ENCODE measurements at places on chromosomes 11 and 22.

- DNase-seq = no peak
Measured at GRCh38 chr11:81655351-81655750, 1078.3 kb downstream of the FAM181B start.

- DNase-seq = no peak
Measured at GRCh38 chr11:80626721-80627120, 1185.9 kb upstream of the TENM4 start.

DNA sequence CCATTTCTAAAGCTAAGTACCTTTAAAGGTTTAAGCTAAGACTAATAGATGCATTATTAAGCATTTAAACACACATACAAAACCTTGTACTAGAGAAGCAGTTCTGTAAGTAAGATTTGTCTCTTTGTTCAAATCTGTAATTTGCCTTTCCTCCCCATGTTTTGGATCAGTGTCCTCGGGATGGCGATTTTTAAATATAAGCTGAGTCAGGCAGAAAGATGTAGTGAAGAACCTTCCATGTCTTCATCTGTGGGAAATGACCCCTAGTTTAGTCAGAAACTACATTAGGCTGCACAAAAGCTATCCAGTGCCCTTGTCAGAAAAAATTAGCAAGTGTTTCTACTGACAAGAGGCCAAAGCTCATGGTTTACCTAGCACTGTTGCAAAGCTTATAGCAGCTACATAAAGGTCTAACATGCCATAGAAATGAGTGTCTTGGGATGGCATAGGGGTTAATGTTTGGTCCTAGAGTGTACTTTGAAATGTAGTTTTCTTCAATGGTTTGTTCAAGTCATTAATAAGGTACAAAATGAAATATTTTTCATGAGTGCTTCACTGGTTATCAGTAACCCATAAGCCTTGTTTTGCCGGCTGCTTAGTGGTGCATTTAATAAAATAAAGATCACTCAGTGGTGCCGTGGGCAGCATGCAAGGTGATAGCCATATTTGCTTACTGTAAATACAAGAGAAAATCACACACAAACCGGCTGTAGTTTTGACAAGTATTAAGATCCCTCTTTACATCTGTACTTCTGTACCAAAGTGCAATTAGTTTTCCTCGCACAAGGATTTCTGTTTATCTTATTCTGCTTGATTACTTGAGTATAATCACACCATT is 139.8 kb downstream of the ELP4 start:
- DNase-seq = no peak

DNA sequence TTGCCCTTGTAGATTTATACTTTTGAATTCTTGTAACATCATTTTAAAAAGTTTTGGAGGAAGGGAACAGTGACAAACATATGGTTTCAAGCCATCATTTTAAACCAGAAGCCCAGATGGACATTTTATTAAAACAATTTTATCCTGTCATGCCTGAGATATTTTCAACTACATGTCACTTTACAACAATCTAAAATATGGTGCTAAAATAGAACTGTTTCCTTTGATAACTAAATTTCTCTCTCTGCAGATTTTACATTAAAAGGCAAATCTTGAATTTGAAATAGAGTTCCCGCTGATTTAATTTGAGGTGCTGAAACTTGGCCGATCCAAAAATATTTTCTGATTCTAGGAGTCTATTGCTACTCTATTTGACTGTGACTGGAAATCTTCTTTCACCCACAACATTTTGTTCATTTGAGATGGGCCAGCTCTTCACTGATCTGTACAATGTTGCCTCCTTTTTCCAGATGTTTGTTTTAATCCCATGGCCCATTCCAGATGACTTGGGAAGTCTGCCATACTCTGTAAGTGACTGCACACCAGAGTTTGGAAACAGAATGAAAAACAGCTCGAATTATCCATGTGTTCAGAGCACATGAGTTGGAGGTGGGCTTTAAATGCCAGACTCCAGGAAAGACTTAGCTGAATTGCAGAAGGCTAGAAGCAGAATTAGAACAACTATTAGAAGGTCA is 402.5 kb downstream of the TMEM135 start:
- DNase-seq = no peak

DNA sequence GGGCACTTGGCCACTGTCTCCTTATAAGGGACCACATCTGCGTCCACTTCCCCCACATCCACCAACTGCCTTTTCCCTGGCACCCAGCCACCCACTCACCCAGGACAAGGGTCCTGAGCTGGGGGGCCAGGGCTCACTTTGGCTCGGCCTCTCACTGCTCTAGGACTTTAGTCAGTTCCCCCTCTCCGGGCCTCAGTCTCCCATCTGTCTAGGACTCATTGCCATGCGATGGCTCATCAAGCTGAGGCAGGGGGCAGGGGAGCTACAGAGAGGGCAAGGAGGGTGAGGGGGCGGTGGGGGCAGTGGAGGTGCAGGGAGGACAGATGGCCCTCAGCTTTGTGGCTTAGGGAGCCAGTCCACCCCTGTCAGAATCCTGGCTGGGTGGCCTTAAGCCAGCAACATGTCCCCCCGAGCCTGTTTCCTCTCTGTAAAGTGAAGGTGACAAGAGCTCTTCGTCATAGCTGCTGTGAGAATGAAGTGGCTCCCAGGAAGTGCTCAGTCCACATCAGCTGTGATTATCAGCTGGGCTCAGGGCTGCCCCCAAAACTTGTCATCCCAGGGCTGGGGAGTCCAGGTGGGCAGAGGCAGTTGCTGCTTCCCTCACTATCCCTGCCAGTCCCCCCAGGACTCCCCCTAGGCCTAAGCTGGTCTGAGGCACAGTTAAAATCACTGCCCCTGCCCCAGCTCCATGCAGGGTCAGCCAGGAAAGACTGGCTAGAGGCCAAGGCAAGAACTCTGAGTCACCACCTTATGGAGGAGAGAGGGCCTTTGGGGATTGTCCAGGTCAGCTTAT is 14.9 kb downstream of the RAC2 start:
- DNase-seq = no peak

GRCh38 chr11:70631624-70632047 is 233.3 kb downstream of the CTTN start:
- no peak for DNase-seq

- DNase-seq = no peak
Measured at GRCh38 chr11:100789500-100789899, 102.4 kb downstream of the ARHGAP42 start.

GRCh38 chr11:60919956-60920355 is 4.3 kb upstream of the TMEM132A start:
- no peak for DNase-seq

DNA sequence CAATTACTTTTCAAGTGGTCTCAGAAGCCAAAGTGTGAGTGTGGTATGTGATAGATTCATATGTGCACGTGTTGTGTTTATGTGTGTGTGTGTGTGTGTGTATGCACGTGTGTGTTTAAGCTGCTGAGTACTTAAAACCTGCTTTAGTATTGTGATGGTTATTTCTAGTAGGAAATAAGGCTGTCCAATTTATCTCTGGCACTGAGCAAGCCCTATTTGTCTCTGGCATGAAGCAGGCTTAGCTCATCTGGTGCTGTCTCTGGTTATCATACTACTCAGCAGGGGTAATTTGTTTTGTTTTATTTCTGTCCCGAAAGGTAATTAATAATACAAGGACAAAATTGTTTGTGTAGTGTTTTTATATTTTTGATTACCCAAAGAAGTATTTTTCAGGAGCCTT is 333.7 kb downstream of the FAT3 start:
- no peak for DNase-seq

- no peak for DNase-seq
Measured at GRCh38 chr11:64485074-64485473, 105.9 kb upstream of the SLC22A12 start.

DNA sequence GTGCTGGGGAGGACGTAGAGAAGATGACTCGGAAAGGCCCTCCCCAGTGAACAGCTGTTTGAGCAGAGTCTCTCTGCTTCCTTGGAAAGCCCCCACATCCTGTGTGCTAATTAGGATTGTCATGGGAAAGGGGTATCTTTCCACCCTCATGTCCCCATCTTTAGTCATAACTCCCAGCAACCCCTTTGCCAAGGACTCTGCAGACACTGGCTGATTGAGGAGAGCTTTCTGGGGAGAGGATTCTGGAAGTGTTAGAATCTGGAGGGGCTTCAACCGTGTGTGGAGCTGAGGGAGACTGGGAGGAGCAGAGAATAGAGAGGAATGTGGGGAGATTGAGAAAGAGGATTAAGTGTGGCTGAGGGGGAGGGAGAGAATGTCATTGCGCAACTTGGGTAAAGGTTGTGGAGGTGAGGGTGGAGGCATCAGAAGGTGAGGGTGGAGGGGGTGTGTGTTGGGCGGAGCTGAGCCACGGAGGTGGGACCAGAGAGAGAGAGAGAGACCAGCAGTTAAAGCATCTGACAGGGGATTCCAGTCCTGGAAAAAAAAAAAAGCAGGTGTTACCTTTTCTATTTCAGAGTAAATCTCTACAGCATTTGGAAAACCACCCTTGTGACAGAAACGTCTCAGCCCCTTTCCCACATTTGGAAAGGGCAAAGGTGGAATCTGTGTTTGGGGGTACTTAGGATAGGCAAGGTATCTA is 2.2 kb downstream of the DTX4 start:
- no peak for DNase-seq

GRCh38 chr11:11807811-11808782 is 33.7 kb upstream of the USP47 start:
- no peak for DNase-seq

- DNase-seq = no peak
Measured at GRCh38 chr11:134756811-134757540, 344.9 kb upstream of the B3GAT1 start.

GRCh38 chr11:83192606-83193245 is 786 bp upstream of the ANKRD42 start:
- DNase-seq = no peak

DNA sequence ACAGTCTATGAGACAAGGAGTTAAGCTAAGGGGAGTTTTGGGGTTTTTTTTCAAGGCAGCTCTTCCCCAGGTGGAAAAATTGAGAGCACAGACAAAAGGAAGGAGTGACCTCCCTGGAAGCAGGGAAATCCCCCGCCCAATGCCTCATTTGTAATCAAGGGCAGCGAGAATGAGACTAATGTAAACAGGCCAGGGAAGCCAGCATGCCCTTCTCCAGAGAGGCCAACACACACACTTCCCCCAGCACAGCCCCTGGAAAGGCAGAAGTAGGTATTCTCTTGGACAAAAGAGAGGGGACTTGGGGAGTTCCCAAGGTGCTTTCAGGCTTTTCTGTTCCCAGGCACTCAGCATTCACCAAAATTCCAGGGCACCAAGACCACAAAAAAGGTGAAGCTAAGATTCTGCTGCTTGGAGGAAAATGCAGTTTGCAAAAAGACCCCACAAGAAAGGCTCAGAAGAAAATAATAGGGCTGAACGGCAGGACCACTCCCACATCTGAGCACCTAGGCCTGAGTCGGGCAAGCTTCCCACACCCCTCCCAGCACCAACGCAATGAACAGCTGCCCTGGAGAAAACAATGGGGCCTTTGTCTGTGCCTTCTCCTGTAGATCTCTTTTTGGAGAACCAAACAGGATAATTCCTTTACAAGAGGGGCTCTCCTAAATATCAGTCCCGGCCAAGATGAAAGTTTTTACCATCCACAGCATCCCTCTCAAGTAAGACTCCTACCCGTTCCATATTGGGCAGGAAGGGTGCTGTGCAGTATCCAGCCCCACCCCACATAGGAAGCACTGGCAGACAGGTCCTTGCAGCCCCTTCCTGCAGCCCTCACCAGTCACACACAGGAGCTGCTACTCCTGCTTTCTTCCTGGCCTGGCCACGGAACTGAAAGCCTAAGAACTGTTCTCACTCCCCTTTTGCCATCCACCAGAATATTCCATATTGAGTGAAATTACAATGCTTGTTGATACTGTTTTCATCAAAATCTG is 70.7 kb upstream of the AKIP1 start:
- DNase-seq = peak; percentile 19

GRCh38 chr11:32090545-32091370 is at the start of gene RCN1:
RCN1 (plus strand) TSS chr11:32091074; CDS start chr11:32091197, 123 bp downstream.
- peak; percentile 26 for DNase-seq

GRCh38 chr11:12793065-12793464 is 118.8 kb downstream of the TEAD1 start:
- no peak for DNase-seq

DNA sequence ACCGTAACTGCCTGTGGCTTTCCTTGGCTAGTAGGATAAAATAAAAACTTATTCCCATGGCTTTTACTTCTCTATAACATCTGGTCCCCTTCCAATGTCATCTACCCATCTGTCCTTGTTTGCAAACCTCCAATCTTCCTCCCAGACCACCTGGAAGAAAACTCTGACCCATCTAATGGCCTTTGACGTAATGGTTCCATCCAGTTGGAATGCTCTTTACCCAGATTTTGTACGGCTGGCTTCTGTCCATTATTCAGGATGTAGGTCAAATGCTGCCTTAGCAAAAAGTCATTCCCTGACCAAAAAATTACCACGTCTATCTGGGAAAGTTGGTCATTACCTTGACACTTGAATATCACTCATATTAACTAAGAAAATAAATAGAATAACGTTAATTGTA is 577.9 kb upstream of the ANO5 start:
- DNase-seq = no peak

- no peak for DNase-seq
Measured at GRCh38 chr22:31192513-31192912, 19.6 kb upstream of the LIMK2 start.

GRCh38 chr11:16261836-16262644 is 94.3 kb downstream of the SOX6 start:
- DNase-seq = no peak

- no peak for DNase-seq
Measured at GRCh38 chr11:71996946-71997345, 1.8 kb upstream of the IL18BP start.

DNA sequence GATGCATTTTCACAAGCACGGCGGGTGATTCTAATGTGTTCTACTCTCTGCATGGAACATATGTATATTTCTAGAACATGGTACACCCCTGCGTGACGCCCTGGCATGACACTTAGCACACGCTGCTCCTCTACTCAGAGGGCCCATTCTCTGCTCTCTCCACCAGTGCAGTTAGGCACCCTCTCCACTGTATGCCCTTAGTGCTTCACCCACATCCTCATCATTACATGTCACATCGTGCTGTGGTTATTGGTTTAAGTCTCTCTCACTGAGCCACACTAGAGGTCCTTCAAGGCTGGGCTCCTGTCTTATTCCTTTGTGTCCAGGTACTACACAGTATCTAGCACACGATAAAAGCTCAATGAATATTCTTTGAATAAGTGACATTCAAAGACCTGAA is 16.7 kb downstream of the TMPRSS13 start:
- DNase-seq = no peak

DNA sequence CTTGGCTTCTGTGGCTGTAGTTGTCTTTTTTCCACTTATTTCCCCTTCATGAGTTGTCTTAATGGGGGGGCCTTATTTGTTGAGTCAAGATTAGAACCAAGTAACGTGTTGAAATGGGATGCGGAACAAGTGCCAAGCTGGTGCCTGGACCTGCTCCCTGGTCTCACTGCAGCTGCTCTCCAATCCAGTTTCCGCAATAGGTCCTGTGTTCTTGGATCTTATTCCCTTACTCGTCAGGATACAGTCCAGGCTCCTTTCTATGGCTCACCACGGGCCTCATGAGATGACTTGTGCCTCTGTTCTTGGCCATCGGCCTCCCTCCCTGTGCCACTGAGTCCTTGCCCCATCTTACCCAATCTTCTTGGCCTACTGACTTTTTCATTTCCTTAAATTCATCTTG is 159.6 kb upstream of the CADM1 start:
- no peak for DNase-seq

- no peak for DNase-seq
Measured at GRCh38 chr11:92267278-92267677, 42.7 kb downstream of the FAT3 start.
